ENCODE measurements at places on chromosomes 1 and 21.
A peak's percentile ranks its signal among the peaks of the same experiment; 100 is the strongest.

- DNase-seq, result peak; percentile 81
Measured at GRCh38 chr1:225896937-225897549, 8.1 kb upstream of the LEFTY1 start.

GRCh38 chr1:25505656-25506385 lies 37.6 kb upstream of the LDLRAP1 start:
- DNase-seq, result no peak

- DNase-seq, result peak; percentile 91
Measured at GRCh38 chr1:15740924-15741850, 1.1 kb upstream of the TMEM82 start.

DNA sequence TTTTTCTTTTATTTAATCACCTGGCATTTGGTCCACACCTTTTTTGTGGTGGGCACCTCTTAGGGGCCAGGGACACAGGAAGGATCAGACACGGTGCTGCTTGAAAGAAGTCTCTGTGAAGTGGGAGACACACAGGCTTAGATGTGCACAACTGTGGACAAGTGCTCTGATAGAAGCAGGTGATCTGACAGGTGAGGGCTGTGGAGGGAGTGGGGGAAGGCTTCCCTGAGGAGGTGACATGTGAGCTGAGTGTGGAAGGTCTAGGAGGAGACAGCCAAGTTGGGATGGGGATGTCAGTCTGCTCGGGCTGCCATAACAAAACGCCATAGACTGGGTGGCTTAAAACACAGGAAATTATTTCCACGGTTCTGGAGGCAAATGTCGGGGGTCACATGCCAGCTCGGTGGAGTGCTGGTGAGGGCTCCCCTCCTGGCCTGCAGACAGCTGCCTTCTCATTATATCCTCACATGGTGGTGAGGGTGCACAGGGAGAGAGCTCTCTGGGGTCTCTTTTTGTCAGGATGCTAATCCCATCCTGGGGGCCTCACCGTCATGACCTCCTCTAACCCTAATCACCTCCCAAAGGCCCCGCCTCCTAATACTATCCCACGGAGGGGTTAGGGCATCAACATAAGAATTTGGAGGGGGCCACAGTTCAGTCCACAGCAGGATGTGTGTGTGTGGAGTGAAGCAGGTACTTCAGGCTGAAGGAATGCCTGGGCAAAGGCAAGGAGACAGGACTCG lies 5.2 kb upstream of the KIAA1614 start:
- no peak for DNase-seq

- DNase-seq, result no peak
Measured at GRCh38 chr1:24536391-24536840, 19.5 kb upstream of the NCMAP start.

- DNase-seq, result no peak
Measured at GRCh38 chr1:4121834-4122512, 221.9 kb upstream of the C1orf174 start.

DNA sequence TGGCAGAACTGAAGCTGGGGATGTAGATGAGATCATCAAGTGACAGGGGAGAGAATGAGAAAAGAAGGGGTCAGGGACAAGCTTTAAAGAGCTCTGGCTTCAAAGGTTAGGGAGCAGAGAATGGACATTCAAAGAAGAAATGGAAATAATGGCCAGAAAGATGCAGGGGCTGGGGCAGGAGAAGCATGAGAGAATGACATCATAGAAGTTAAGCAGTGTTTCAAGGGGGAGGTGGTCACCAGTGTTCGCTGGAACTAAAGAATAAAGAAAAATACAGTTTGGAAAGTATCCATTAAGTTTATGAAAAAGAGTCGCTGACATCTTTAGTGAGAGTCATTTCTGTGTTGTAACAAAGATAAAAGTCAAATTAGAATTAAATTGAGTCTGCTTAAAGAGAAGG lies 44.3 kb downstream of the TARBP1 start:
- no peak for DNase-seq

GRCh38 chr1:228983661-228984060 lies 248.4 kb downstream of the RHOU start:
- no peak for DNase-seq

DNA sequence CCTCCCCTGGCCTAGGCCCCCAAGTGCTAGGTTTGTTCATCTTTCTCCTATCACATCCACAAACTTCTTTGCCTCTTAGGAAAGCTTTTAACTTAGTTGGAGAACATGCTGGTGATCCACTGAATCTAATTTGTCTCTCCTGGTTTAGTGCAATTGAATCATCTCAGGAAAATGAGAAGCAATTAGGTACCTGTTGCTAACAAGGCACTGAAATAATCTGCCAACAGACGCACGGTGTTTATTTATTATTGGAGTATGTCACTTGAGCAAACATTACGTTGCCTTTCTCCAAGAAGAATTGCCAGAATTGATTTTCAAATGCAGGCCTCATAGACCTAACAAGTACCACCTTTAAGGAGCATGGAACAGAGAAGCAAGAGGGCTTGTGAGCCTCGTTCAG lies 309.4 kb downstream of the NFIA start:
- DNase-seq, result no peak

- DNase-seq, result no peak
Measured at GRCh38 chr1:12572522-12572921, 45.5 kb downstream of the DHRS3 start.

- no peak for DNase-seq
Measured at GRCh38 chr21:45792682-45793383, 149.3 kb downstream of the PCBP3 start.

DNA sequence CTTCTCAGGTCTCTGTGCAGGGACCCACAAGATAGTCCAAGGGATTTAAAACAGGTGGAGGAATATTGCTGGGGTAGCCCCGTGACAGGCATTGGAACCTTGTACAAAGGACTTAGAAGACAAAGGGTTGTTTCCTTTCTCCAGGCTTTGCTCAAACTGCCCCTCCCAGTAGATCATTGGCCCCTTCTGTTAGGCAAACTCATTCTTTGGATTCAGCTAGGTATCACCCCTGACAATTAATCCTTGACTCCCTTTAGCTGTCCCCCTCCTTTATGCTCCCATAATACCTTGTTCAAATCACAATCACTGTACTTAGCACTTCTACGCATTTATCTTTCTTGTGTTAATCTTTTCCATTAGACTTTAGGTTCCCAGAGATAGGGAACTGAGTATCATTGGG lies 360.5 kb downstream of the KCNH1 start:
- no peak for DNase-seq

DNA sequence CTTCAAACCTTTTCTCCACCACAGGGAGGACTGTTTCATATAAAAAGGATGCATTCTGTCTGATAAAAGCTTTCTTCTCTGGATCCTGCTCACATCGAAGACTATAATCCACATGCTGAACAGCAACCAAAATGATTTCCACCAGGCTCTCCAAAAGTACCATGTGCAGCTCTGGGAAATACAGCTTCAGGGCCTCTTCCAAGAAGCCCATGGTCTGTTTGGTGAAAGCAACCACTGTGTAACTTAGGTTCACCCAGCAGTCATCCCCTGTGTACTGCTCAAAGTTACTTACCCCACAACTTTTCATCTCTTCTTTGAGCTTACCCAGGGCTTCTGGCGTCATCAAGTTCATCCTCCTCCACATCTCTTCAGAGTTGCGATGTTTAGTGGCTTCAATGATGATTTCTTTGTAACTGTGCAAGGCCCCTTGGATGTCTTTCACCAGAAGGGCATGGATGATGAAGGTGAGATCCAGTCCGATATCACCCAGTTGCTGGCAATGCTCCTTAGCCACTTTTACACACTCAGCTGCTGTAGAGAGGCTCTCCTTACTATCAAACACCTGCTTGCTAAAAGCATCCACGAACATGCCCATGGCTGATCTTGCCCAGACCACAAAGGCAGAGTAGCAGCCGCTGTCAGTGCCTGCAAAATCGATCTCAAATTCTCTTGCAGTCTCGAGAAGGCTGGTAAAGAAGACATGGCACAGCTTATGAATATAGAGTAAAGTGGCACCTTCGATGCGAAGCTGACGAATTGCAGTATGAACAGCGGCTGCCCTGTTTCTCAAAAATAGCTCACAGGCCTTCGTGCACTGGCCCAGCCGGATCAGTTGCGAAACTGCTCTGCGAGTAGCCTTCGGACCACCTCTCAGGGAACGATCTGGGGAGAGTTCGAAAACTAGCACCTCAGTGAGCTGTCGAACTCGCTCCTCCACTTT lies 1.7 kb downstream of the EXOC8 start:
- DNase-seq, result no peak

DNA sequence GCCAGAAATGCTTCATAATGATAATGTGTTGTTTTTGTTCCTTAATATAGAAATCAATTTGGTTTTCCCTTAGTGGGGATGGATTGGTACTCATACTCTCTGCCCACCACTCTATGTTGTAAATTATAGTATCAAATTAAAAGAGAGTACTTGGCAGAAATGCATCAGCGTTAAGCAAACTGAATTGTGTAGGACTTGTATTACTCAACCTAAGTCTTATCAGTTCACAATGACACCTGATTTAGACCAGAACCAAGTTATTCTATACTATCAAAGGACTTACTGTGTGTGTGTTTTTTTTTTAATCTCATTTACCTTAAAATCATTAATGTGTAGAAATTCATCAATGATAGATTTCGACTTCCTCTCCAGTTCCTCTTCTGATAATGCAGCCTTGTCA lies 62.0 kb upstream of the HP1BP3 start:
- DNase-seq, result no peak

- DNase-seq, result no peak
Measured at GRCh38 chr21:44955798-44956175, 16.0 kb downstream of the SLX9 start.

DNA sequence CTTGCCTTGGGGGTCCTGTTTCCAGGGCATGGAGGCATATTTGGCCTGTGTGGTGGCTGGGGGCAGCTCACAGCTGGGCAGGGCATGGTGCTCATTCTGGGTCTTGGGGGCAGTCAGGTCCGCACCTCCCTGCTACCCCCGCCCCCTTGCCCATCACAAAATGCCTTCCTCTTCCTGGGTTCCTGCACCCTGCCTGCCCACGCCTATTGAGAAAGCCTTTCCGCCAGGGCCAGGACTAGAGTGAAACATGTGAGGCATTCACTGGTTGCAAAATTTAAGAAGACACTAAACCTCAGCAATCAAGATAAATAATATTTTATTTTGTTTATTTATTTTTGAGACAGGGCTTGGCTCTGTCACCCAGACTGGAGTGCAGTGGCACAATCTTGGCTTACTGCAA lies 19.7 kb downstream of the PTAFR start:
- DNase-seq, result no peak

GRCh38 chr1:21955058-21955457 lies 17.9 kb upstream of the HSPG2 start:
- DNase-seq, result no peak

- no peak for DNase-seq
Measured at GRCh38 chr1:227390525-227390924, 72.2 kb upstream of the CDC42BPA start.

DNA sequence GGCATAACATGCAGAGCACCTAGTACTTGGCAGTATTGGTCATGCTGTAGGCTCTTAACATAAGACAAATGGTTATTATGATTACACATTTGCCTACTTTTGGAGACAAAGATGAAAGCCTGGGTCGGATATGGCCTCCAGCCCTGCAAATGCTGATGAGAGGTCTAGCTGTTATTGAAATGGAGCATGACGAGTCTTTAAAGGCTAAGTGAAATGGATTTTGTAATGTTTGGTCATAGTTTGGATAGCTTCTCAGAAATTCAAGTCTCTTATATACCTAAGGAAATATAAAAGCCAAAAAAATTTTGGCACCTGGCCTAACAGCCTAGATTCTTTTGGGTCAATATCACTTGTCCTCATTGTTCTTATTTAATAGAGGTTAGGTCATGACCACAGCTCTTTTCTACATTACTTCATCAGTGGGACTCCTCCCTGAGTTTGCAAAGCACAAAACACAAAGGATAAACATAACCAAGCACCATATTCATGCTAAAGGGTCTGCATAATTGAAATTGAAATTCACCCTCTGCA lies 69.2 kb upstream of the WLS start:
- no peak for DNase-seq

GRCh38 chr1:197464044-197464443 lies 196.0 kb downstream of the CRB1 start:
- no peak for DNase-seq

GRCh38 chr1:102875756-102876155 lies 232.6 kb downstream of the COL11A1 start:
- no peak for DNase-seq

- DNase-seq, result no peak
Measured at GRCh38 chr21:31340942-31341487, 3.0 kb downstream of the TIAM1 start.

DNA sequence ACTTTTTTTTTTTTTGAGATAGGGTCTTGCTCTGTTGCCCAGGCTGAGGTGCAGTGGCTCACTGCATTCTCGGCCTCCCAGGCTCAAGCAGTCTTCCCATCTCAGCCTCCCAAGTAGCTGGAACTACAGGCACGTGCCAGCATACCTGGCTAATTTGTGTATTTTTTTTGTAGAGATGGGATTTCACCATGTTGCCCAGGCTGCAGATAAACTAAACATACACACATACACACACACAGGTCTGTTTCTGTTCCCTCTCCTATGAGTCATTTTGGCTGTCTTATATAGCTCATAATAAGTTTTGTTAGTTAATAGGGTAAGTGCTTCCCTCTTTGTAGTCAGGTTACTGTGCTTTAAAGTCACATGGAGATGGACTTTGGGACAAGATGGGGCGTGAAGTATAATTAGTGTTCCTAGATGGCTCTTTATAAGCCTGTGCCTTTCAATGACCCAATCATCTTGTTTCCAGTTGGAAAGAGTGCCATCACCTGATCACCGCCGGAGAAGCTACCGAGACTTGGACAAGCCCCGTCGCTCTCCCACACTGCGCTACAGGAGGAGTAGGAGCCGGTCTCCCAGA lies 9.1 kb downstream of the PRPF38A start:
- DNase-seq, result no peak

DNA sequence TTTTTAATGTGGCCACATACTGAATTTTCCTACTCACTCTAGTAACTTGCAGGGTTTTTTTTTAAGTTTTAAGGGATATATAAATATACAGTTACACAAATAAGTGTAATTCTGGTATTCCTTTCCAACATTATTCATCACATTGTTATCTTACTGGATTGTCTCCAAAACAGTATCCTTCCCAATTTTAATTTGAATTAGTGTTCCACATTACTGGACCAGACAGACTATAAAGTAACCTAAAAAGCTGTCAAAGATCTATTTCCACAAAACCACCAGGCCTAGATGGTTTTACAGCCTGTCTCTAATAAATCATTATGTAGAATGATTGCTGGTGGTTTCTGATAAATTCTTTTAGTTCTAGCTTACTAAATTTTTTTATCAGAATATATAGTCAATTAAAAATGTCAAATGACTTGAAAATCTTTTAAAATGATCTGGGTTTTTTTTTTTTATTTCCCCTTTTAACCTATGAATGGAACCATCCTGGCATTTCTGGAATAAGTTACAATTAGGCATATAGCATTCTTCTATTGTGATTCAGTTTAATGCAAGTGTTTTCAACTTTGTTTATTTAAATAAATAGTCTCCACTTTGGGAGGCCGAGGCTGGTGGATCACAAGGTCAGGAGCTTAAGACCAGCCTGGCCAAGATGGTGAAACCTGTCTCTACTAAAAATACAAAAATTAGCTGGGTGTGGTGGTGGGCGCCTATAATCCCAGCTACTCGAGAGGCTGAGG lies 59.3 kb downstream of the PACC1 start:
- no peak for DNase-seq

- no peak for DNase-seq
Measured at GRCh38 chr1:116286541-116286971, 86.5 kb upstream of the ATP1A1 start.
